ENCODE measurements at places on chromosomes 1 and 21.

- DNase-seq = no peak
These were observed 12.6 kb upstream of the TNFRSF14 start for GRCh38 chr1:2543543-2544092.

DNA sequence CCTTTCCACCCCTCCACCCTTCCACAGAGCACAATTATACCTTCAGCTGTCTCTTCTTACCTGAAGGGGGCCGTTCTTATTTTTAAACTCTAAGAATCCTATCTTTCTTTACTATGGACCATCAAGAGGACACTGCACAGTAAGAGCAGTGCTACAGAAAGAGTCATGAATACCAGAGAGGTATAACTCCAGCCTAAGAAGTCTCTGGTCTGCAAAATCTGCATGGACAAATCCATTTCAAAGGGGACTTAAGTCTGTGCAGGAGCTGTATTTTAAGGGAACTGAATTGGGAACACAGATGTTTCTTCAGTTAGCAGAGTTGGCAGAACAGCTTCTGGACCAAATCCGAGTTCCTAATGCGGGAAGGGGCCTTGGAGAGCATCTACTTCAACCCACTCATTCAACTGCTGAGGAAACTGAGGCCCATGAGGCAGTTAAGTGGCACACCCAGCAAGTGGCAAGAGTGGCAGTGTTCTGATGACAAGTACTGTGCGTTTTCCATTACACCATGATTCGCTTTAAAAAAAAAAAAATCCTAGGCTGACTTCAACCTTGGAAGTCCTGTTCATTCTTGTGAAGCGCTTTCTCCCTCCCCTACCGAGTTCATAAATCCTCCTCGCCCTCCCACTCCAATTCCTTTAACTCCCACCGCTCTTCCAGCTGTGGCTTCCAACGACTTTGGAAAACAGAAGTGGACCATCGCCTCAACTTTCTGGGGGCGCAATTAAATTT lies 1.8 kb downstream of the PLPP3 start:
- no peak for DNase-seq

- DNase-seq = no peak
These were observed 19.5 kb upstream of the ARHGEF10L start for GRCh38 chr1:17520041-17520440.

DNA sequence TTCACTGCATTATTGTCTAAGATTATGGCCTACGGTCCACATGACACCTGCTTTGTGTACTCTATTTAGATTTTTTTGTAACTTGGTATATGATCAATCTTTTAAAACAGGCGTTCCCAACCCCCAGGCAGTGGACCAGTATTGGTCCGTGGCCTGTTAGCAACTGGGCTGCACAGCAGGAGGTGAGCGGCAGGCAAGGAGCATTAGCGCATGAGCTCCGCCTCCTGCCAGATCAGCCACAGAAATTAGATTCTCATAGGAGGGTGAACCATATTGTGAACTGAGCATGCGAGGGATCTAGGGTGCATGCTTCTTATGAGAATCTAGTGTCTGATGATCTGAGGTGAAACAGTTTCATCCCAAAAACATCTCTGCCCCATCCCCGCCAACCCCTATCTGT lies 228.4 kb upstream of the NR5A2 start:
- no peak for DNase-seq

DNA sequence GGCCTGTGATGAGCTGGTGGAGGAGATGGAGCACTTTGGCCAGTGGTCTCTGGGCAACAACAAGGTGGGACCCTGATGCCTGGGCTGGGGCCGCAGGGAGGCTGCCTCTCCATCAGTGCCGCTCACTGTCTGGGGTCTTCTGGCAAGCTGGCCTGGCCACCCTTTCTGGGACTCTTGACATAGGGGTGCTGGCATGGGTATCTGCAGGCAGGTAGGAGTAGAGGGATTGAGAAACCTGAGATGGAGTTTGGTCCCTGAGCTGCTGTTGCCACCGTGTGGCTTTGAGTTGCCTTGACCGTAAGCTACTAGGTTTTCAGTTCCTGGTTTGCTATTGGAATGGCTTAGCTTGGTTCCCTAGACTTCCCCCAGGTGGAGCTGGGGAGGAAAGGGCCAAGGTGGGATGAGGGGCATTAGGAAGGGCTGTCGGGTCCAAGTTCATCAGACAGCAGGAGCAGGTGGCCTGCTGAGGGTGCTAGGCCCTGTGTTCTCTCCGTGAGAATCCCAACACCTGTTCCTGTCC lies 13.2 kb upstream of the MFN2 start:
- DNase-seq = no peak
